ENCODE measurements at places on chromosomes 13 and 19. TPM values are rescaled to one million over a fixed set of nuclear protein-coding genes. Genes with fewer than 3 reads are reported as not detected.

GRIN2D gene
- total RNA-seq = 1.3 TPM

TICAM1 gene
- total RNA-seq = 5.1 TPM

SIGLEC12 gene
- not detected for total RNA-seq

LGALS14 gene
- total RNA-seq = not detected

PNMA8B gene
- 5.6 TPM for total RNA-seq

C19orf73 gene
- 0.32 TPM for total RNA-seq

GNA15 gene
- 3.4 TPM for total RNA-seq

ZNF320 gene
- total RNA-seq = 2.8 TPM

RGS9BP gene
- 0.16 TPM for total RNA-seq

IGSF23 gene
- not detected for total RNA-seq

LMO7 gene
- 16.4 TPM for total RNA-seq
